ENCODE measurements at places on chromosomes 13 and 19.

DNA sequence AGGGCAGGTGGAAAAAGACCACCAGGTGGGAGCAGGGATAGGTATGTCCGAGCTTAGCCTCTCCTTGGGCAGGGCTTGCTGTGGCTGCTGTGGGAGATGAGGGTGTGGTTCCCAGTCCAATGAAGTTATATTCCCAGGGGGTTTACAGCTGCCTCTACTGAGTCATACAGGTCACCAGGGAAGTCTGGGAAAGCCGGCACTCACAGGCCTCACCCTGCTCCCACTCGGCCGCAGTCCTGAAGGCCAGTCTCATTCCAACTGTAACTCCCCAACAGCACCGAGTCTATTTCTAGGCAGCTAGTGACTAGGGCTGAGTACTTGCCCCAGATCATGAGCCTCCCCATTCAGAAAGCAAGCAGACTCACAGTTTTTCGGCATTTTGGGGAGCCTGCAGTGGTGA, 77.1 kb downstream of the FNDC3A start:
- no peak for DNase-seq

DNA sequence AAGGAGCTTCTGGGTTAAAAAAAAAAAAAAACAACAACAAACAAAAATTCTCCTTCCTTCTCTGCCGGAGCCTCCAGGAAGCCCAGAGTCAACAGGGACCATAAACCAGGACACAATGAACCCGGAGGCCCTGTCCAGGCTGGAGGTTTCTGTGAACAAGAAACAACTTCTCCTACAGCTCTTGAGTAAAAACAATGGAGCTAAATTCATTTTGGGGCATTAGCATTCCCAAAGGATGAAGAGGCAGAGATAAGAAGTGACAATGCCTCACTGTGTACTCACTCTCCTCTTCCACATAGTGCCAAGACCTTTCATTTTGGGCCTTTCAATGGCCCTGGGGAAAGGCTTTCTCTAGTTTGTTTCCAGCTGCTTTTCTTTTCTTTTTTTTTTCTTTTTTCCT, 9.0 kb downstream of the RHPN2 start:
- DNase-seq: no peak

GRCh38 chr13:26722321-26722720, 38.3 kb downstream of the GPR12 start:
- DNase-seq: no peak

GRCh38 chr19:43625918-43626579, 6.6 kb upstream of the ZNF428 start:
- DNase-seq: no peak
